BJ (cell line): ENCODE measurements at places on chromosomes 3 and 15. TPM values are rescaled to one million over a fixed set of nuclear protein-coding genes. Genes with fewer than 3 reads are reported as not detected.

The ERC2 gene
- 0.07 and 0.40 TPM in 2 replicates for polyA plus RNA-seq

The SENP8 gene
- polyA plus RNA-seq = 3.1 and 6.0 TPM in 2 replicates

The FRG2C gene
- polyA plus RNA-seq = not detected in 2 replicates

The ACTC1 gene
- 7.6 and 15.2 TPM in 2 replicates for polyA plus RNA-seq

The MNS1 gene
- 0.32 and 0.58 TPM in 2 replicates for polyA plus RNA-seq

The GOLGA6B gene
- polyA plus RNA-seq = not detected in 2 replicates

The SUMF1 gene
- 55.8 and 57.6 TPM in 2 replicates for polyA plus RNA-seq

The TMEM212 gene
- not detected in 2 replicates for polyA plus RNA-seq

The SERP1 gene
- polyA plus RNA-seq = 86.5 and 96.3 TPM in 2 replicates

The MUC13 gene
- polyA plus RNA-seq = not detected in 2 replicates

The RPL39L gene
- polyA plus RNA-seq = 16.2 and 23.3 TPM in 2 replicates

The TMEM158 gene
- 1.6 and 1.7 TPM in 2 replicates for polyA plus RNA-seq
